ENCODE measurements at places on chromosomes 13 and 19. TPM values are rescaled to one million over a fixed set of nuclear protein-coding genes. Genes with fewer than 3 reads are reported as not detected.

METTL21C gene
- not detected for polyA plus RNA-seq

ATXN8OS gene
- 0.33 TPM for polyA plus RNA-seq

TTC9B gene
- 111 TPM for polyA plus RNA-seq

CEACAM20 gene
- not detected for polyA plus RNA-seq

XRCC1 gene
- 19.0 TPM for polyA plus RNA-seq

KCNN4 gene
- not detected for polyA plus RNA-seq

PGLYRP1 gene
- polyA plus RNA-seq, result not detected

RAP2A gene
- polyA plus RNA-seq, result 55.3 TPM

PRTN3 gene
- polyA plus RNA-seq, result not detected

SBSN gene
- not detected for polyA plus RNA-seq

CCL25 gene
- 1.9 TPM for polyA plus RNA-seq

LGALS14 gene
- polyA plus RNA-seq, result 4.4 TPM

KLK12 gene
- not detected for polyA plus RNA-seq

NXNL1 gene
- polyA plus RNA-seq, result not detected

DCT gene
- not detected for polyA plus RNA-seq

SLC6A16 gene
- polyA plus RNA-seq, result not detected

SHISA7 gene
- 7.1 TPM for polyA plus RNA-seq

PCDH8 gene
- polyA plus RNA-seq, result 2.4 TPM

LILRA1 gene
- polyA plus RNA-seq, result not detected

HCN2 gene
- 4.7 TPM for polyA plus RNA-seq

ELOF1 gene
- polyA plus RNA-seq, result 38.0 TPM

TRPC4 gene
- 10.0 TPM for polyA plus RNA-seq

ZNF43 gene
- polyA plus RNA-seq, result 16.3 TPM

LILRB2 gene
- not detected for polyA plus RNA-seq

ERICH4 gene
- polyA plus RNA-seq, result not detected

KIR2DL1 gene
- not detected for polyA plus RNA-seq

OXGR1 gene
- not detected for polyA plus RNA-seq

DMKN gene
- polyA plus RNA-seq, result not detected

ACP7 gene
- not detected for polyA plus RNA-seq

C1QTNF9B gene
- polyA plus RNA-seq, result 0.24 TPM
